Cardiac septum (tissue), 1 donor: ENCODE measurements at places on chromosomes 4 and X.

DNA sequence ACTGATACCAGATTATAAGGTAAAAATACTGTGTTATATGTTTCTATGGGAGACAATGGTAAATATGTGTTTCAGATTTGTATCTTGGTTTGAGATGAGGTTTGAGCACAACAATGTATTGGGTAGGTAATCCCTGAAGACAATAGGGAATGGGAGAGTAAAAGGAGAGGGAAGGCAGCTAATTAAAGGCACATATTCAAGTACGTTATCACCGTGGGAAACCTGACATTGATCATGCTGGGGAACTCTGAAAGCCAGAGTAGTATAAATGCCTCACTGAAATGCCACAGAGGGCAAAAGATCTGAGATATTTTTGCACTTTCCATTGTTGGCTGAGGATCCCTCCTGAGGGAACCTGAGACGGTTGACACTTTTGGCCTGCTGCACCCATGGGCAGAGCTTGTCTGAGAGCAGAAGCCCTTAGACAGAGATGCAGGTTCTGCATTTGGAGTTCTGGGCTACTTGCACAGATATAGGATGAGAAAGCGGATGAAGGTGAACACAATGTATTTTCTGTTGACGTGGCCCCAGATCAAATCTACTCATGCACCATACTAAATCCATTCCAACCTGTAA, 506.7 kb downstream of the PCDH18 start:
- no peak for DNase-seq

DNA sequence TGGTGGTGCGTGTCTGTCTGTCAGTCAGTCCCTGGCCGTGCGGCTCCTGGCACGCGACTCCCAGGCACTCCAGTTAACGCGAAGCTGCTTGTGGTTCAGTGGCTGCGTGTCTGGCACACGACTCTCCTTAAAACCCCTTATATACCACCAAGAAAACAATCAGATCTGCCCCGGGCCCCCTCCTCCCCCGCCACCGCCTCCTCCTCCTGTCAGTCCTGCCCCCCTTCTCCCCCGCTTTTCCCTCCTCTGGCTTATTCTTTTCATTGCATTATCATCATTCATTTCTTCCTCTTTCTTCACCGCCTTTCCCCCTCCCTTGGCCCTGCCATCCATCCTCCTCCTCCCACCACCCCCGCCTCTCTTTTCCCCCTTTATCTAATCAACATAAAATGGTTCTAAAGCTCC, at the start of gene NEUROG2:
TSS of gene NEUROG2 (minus strand) at position 115 of the 405 bp plus-strand sequence. CDS start 705 bp downstream, outside the sequence.
- no peak for DNase-seq

GRCh38 chrX:101668143-101668542, 8.5 kb upstream of the ARMCX2 start:
- no peak for DNase-seq

- no peak for DNase-seq
Observed at GRCh38 chr4:170990989-170991589, 822.1 kb upstream of the GALNTL6 start.

DNA sequence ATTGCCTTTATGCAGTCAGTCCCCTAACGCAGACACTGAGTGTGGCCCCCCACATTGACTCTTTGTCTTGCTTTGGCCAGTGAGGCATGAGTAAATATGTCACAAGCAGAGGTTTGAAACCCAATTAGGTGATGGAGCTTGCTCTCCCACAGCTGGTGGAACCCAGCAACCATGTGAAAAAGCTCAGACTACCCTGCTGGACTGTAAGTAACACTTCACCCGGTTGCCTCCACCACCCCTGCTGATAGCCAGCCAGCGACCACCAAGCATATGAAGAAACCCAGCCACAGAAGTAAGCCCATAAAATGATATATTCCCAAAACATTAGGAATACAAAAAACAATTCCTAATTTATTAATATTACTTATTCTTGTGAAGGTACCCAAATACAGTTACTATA, 21.6 kb upstream of the PDCL2 start:
- no peak for DNase-seq
